ENCODE measurements at places on chromosomes 2 and 18.
A peak's percentile ranks its signal among the peaks of the same experiment; 100 is the strongest.

GRCh38 chr2:37775908-37776250, 104.4 kb upstream of the CDC42EP3 start:
- DNase-seq = no peak

DNA sequence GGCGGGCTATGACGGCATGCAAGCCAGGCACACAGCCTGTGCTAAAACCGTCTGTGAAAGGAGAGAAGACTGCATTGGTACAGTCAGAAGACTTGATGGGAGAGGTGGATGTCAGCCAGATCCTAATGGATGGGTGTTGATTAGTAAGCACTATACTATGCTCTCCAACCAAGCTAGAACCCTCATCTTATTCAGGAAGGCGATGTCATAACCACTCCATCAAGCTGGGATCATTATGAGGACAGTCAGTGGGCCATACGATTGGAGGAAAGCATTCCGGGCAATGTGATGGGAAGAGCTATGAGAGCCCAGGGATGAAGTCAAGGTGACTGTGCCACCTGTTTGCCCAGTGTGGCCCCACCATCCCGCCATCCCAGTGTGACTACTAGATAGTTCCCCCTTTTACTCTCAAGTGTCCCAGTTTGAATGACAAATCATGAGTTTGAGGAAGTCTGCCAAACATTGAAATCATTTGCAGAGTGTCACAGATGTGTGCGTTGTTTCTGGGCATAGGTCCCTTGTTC, 66.4 kb downstream of the MRPS9 start:
- DNase-seq = no peak

GRCh38 chr2:120886534-120887319, 151.1 kb downstream of the GLI2 start:
- DNase-seq = no peak

GRCh38 chr2:19099181-19099580, 259.2 kb downstream of the OSR1 start:
- no peak for DNase-seq

GRCh38 chr2:43132683-43133301, 93.6 kb downstream of the ZFP36L2 start:
- DNase-seq = no peak

- DNase-seq = no peak
Measured at GRCh38 chr2:169709981-169710380, 15.7 kb downstream of the PHOSPHO2 start.

GRCh38 chr2:65666156-65666725, 233.8 kb upstream of the SPRED2 start:
- DNase-seq = no peak

DNA sequence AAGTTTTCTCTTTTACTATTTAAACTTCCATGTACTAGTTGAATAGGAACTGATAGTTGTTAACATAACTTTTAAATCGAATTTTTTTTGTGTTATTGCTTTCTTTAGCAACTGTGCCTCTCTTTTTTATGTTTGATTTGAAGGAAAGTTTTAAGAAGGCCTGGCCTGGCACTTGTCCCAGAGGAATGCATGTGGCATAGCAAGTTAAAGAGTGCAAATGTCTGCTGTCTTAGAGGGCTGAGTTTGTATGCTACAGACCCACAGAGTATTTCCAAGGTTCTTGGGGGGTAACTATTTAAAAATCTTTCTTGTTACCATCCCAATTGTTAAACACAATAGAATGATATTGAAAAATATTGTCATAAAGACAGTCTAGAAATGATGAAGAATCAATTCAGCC, 47.0 kb downstream of the MTCL1 start:
- no peak for DNase-seq

- DNase-seq = no peak
Measured at GRCh38 chr2:237361194-237362004, 52.6 kb downstream of the COL6A3 start.

GRCh38 chr2:102291319-102292075, 19.9 kb upstream of the IL1RL1 start:
- no peak for DNase-seq

GRCh38 chr2:217638031-217638430, 364.8 kb downstream of the TNS1 start:
- DNase-seq = no peak

GRCh38 chr2:170115501-170116229, 62.3 kb upstream of the MYO3B start:
- DNase-seq = no peak

DNA sequence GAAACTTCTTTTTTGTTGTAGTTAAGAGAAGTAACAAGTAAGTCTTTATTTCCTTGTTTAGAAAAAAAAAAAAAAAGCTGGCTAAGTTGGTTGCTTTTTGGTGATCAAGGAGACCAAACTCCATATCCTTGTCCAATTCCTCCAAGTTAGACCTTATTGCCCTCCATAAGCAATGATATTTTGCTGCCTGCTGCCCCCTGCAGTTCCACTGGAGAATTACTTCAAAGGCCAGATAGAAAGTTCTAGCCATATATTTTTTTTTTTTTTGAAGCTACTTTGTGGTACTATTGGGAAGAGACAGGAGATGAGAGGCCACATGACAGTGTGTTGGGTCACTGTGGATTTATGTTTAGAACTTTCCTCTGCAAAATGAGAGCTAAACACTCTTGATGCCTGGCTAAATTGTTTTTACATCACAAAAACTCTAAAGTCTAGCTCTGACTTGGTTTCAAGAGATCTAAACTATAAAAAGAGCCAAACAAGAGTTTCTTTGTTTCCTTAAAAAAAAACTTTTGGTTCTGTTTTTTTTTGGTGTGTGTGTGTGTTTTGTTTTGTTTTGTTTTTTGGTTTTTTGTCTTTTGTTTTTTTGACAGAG, 80.7 kb upstream of the RASGRP3 start:
- peak; percentile 35 for DNase-seq

- DNase-seq = no peak
Measured at GRCh38 chr18:44229693-44230108, 451.0 kb upstream of the SETBP1 start.

DNA sequence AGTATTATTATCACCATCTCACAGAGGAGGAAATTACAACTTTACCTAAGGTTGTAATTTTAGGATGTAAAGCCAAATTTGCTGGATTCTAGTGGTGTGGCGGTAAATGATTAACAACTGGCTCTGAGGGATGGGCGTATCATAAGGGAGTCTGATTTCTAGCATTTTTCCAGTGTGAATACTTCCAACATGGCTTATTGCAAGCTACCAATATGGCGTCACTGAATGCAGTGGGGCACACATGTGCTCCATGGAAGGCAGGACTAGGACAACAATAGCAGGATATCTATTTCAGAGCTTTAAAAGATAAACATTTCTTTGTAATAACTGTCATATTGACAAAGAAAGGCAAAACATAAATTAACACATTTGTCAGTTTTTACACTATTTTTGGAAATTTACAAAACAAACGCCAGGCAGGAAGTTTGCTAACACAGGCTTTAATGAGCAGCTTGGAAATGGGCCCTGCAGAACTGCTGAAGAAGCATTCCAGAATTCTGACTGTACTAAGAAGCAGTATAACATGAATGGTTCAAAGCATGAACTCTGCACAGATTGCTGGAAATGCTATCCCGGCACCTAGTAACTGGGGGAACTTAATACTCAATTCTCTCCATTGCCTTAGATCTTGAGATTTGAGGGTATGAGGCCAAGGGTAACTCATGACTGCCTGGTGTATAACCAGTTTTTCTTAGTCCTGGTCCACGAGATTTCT, 439.3 kb upstream of the MAP2 start:
- DNase-seq = no peak

DNA sequence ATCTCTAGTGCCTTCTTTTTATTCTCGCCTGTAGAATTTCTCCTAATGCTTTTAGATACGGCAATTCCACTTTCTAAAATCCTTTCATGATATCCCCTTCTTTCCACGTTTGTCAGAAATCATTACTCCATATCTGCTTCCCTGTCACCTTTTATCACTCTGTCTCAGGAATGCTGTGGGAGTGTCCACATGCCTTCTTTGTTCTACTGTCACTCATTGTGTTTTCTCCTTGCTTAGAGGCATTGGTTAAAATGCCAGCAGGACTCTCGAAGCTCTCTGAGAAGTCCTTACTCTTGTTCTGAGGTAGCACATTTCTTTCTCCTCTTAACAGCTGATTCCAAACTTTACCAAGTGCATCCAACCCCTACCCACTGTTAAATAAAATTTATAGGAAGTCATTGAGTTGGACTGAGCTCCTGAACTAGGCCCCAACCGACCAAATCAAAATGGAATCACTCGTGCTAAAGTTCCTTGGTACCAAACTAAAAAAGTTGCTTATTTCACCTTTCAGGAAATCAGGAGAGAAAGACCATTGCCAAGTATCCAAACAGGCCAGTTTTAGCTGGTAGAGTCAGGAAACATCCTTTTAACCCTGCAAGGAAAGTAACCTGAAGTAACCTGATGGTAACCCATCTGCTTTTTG, 10.6 kb upstream of the GALNT5 start:
- no peak for DNase-seq

DNA sequence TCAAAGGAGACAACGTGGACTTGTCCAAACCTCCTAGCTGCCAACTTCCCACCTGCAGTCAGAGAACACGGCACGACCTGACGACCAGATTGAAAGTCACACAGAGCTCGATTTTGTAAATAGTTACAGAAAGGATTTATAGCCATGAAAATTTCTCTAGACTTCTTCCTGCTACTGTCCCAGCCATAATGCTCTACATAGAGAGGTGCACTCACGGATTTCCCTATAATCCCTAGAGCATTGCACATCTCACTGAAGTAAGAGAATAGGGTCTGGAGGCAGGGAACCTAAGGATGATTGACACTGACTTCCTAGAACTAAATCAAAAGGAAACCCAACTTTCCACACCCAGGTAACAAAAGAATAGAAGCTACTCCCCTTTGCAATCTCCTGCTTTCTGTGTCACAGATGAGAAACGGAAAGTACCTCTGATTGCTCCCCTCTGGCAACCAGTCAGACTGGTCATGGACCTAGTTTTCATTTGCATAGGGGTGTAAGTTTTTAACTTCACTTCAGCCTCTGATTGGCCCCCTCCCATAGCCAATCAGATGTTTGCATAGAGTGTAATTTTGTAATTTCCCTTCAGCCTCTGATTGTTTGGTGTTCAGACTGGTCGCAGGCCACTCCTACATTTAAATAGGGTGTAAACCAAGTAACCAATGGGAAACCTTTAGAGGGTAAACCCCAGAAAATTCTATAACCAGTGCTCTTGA, 58.6 kb upstream of the FBXO11 start:
- no peak for DNase-seq

- DNase-seq = no peak
Measured at GRCh38 chr2:172361360-172361759, 66.0 kb upstream of the ITGA6 start.

GRCh38 chr2:218648088-218648786, 11.2 kb downstream of the ZNF142 start:
- peak; percentile 46 for DNase-seq

DNA sequence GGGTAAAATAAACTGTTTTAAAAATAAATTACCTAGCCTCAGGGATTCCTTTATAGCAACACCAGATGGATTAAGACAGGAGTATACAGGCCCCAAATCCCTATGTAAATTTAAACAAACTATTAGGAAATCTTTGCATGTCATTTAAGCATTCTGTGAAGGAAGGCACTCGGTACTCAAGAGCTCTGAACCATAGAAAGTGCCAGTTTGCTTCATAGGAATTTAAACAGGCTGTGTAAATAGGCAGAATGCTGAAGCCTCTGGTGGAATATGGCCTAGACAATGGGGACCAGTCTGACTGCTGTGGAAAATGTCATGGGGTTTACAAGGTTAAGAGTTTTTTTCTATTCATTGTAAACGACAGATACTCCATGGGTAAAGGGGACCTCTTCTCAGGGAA, 377.4 kb downstream of the DLGAP1 start:
- no peak for DNase-seq

DNA sequence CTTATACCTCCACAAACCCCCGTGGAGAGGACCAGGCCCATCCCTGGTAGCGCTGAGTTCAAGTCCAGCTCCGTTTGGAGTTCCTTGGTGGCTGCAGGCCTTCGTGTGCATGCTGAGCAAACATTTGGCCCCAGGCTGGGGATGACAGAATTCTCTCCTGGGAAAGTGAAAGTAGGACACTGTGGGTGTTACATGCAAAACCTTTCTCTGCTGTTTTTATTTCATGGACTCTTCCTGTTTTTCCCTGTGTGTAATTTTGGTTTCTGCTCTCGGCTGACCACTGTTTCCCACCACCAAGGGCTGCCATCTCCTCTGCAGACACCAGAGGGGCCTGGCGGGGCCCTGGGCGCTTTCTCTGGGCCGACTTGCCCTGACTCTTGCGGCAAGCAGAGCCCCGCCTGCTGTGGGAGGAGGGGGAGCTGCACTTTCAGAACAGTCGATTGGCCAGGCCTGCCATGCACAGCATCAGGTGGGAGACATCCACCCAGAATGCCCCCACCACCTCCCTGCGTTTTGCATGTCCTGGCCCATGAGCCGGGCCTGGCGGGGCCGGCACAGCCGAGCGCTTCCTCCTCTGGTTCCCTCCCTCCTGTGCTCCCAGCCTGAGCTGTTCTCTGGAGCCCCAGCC, 102.4 kb downstream of the CABLES1 start:
- peak; percentile 42 for DNase-seq

DNA sequence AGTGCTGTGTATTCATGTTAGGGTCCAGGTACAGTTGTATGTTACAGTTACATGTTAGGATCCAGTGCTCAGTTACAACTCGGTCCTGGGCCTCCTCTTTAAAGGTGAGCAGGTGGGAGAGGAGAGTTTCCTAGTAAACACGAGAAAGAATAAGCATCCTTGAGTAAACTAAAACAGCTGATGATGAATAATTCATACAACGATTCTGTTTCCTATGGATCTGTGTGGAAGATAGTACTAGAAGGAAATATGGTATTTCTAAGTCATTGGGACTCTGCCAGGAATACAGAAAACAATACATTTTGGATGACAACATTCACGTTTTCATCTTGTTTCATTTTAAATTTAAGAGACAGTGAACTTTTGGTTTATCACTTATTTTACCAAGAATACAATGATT, 29.5 kb downstream of the SNTG2 start:
- no peak for DNase-seq

GRCh38 chr2:24085200-24085489, 511 bp upstream of the TP53I3 start:
- no peak for DNase-seq

- DNase-seq = no peak
Measured at GRCh38 chr2:198097630-198098029, 293.2 kb downstream of the PLCL1 start.

- no peak for DNase-seq
Measured at GRCh38 chr18:31050635-31051034, 8.1 kb upstream of the DSC3 start.

- no peak for DNase-seq
Measured at GRCh38 chr2:25310965-25311864, 30.5 kb downstream of the DNMT3A start.

DNA sequence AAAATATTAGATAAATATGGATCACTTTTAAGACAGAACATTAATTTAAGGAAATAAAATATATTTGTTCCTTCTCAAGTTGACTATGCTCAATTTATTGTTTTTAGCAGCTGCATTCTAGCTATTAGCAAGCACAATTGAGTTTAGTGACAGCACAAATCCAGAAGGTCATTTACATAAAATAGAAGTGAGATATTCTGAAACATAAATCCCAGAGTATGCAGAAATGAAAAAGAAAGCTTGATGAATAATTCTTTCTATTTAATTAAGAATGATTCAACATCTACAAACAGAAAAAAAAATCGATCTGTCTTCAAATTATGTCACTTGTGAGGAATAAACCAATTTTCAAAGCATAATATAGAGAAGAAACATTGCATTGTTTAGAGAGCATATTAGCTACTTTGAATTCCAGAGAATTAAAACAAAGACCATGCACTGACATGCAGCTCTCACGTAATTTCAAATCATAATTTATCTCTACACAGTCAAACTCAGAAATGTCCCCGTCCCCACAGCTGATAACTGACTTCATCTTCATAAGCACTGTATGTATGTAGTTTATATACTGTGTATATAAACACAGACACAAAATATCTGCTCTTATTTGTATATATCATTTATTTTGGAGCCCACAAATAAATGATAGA, 458.4 kb downstream of the TMX3 start:
- DNase-seq = no peak
